ENCODE measurements at places on chromosomes 4 and X.

DNA sequence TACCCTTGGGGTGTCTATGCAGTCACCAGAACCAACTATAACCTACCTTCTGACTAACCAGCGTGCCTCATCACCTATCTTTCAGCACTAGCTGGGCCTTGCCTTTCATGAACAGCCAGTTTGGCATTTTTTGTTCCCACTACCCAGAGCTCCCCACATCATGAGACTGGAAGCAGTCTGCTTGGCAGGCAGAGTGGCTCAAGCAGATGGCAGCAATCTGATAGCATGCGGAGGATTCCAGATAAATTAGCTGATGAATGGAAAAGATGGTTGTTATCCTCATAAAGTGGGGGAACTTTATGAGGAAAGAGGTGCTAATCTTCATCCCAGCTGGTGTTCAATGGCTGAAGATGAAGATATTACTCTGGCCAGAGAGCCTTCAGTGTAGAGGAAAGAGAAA, 243.2 kb upstream of the EDA2R start:
- DNase-seq = no peak

- DNase-seq = no peak
These were observed 125.7 kb upstream of the NDST3 start for GRCh38 chr4:117908306-117909207.

GRCh38 chr4:145283909-145284308, 103.5 kb upstream of the OTUD4 start:
- no peak for DNase-seq

DNA sequence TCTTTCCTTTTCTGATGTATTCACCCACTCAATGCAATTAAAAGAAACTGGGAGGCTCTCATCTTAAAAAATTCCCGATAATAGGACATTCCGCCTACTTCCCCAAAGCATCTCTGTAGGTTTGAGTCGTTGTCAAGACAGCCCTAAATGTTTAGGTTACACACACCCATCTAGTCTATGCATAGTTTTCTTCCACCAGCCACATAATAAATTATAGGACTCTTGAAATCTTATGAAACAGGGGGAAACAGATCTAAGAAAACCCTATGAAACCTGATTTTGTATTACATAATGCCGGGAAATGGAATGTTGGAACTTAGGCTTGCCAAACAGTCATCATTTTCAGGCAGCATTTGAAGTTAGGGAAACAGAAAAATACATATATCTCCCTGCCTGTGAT, 150.0 kb downstream of the PRKX start:
- no peak for DNase-seq

DNA sequence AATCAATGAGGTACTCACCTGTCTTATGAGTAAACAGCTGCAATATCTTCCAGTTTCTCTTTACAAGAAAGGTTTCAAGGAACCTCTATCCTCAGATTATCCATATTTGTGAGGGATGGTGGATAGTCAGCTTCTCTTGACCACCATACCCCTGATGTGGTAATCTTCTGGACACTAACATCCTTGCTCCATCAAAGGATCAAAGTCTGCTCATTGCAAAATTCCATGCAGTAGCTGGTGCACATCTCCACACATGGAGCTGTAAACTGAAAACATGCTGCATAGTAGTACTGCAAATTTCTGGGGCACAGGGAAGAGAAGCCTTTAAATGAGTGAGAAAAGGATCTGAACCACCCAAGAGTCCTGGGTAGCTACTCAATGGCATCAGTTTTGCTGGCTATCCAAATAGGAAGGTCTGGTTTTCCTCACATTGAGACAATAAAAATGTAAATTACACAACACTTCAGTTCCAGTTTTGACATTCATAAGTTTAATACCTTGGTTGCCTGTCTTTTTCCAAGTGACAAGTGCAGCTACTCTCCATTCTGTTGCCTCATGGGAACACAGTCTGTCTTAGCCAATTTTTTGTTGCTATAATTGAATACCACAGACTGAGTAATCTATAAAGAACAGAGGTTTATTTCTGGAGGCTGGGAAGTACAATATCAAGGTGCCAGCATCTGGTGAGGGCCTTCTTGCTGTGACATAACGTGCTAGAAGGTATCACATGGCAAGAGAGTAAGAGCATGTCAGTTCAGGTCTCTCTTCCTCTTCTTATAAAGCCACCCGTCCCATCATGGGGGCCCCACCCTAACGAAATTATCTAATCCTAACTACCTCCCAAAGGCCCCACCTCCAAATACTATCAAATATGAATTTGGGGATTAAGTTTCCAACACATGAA, 34.4 kb upstream of the ARHGEF6 start:
- DNase-seq = no peak

- no peak for DNase-seq
These were observed 228.4 kb upstream of the VCX start for GRCh38 chrX:7614616-7615015.

- no peak for DNase-seq
These were observed 234.4 kb upstream of the ITM2A start for GRCh38 chrX:79601341-79602131.

- no peak for DNase-seq
These were observed 175.9 kb downstream of the FBXW7 start for GRCh38 chr4:152360045-152360410.

DNA sequence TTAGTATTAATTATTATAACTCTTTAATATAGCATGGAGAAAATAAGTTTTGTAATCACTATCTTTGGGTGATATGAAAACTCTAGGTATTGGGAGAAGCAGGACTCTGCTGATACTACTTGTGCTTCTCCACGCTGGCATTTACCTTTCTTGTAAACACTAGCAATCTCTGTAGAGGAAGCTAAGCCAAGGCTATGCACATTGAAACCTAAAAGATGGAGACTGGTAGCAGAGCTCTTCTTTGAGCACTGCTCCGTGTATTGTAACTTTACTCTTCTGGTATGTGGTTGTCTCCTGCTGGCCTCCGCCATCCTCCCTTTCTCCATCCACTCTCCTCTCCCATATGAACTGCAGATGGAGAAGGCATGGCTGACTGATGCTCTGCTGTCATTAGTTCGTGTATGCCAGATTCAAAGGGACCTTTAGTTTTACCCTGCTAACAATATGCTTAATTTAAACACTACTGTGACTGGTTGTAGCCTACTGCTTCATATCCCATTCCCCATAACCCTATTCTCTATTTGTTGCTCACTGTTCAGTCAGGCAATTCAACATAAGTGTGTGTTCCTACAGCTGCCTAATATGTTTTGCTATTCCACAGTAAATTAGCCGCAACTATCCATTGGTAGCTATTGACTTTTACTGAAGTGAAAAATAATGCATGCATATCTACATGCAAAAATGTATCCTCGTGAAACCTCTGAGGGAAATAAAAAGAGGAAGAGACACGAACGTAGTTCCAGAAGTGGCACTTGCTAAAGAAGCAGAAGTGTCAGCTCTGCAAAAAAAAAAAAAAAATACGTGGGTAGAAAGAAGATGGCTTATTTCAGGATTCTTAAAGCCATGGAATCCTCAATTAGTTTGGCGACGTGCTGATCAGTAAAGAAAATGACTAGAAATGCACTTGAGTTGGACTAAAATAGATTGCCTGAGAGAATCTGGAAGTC, 55.6 kb upstream of the CCSER1 start:
- no peak for DNase-seq

- no peak for DNase-seq
These were observed 93.7 kb downstream of the ADGRL3 start for GRCh38 chr4:61293707-61294400.

DNA sequence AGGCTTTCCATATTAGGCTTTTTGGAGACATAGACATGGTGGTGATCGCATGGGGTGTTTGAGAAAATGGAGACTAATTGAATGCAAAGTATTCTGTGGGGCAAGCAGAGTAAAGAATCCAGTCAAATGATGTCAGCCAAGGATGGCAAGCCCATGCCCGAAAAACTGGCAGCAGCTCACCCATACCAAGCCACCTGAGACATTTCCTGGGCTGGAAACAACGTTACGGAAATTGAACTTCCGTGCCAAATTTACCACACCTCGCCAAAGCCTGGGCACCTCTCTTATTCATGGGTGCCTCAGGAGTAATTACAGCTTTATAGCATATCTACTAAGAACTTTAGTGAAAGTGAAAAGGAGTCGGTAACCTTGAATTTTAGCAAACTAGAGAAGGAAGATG, 166.4 kb downstream of the CBR4 start:
- DNase-seq = no peak

GRCh38 chr4:1290165-1290977, 680 bp downstream of the MAEA start:
- no peak for DNase-seq

GRCh38 chr4:119113033-119113655, 22.5 kb upstream of the MYOZ2 start:
- DNase-seq = no peak

DNA sequence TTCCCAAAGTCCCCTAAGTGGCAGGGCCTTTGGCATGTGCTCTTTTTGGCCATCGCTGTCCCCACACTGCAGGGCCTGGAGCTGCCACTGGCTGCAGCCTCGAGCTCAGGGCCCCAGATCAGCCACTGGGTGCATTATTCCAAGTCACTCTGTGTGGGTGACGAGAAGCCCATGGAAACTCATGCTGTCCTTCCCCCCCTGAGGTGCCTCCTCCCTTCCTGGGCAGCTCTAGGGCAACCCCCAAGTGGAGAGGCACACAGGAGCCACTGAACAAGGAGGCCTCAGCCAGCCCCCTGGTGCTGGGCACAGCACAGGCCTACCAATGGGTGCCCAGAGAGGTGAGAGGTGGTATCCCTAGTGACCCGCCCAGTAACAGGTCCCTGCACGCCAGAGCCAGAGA, 84.5 kb downstream of the PPP2R2C start:
- DNase-seq = no peak

- no peak for DNase-seq
These were observed 1382.5 kb downstream of the C4orf33 start for GRCh38 chr4:130478406-130478805.

- no peak for DNase-seq
These were observed 363.3 kb downstream of the NAF1 start for GRCh38 chr4:162803378-162803777.

DNA sequence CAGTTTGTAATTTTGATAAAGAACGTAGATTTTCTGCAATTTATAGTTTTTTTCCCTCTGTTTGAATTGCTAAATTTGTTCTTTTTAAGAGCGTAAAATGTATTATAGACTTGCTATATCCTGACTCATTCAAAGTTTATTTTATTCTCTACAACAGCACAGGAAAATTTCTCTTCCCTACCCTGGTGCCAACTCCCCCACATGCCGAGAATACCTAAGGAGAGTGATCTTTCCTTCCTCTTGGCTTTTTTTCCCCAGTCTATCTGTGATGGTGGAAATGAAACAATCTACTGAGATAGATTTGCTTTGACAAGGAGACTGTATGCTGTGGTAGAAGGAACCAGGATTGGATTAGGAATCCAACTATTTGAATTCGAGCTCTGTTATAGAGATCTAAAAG, 271.6 kb downstream of the TLL1 start:
- no peak for DNase-seq

- DNase-seq = no peak
These were observed 28.0 kb downstream of the FRMPD3 start for GRCh38 chrX:107477406-107477805.

GRCh38 chr4:183348706-183349659, 26.8 kb upstream of the CLDN24 start:
- DNase-seq = no peak

DNA sequence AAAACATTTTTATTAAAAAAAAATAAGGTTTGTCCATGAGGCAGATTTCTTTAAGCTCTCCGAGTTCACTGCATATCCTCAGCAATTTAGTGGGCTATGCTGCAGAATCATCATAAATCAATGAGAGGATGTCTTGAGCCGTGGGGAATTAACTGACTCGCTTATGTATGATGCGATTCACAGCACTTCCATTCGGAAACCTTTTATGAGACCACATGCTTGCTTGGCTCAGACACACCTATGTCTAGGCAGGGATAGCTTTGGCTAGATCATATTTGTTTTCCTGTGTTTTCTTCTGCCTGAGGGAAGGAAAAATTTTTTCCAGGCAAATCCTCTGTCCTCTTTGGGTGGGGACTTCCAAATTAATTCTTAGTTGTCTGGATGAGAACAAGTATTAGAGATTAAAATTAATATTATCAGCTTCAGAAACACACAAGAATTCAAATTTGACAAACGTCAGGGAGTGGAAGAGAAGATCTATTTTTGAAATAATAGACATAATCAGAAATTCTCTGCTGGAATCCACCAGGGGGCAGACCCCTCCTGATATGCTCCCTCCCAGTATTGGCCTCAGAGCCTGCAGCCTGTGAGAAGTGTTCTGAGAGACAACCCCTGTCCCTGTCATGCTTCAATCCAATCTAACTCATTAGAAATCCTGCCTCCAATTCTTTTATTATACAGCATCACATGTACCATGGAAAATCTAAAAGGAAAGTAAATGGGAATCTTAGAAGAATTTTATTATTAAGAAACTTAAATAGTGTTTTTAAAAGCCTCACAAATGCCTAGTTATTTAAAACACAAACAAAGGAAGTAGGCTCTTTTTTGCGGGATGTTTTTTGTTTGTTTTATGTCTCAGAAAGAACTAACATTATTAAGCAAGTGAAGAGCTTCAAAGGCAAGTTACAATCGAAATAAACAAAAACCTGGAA, 345.1 kb upstream of the TACR3 start:
- no peak for DNase-seq

DNA sequence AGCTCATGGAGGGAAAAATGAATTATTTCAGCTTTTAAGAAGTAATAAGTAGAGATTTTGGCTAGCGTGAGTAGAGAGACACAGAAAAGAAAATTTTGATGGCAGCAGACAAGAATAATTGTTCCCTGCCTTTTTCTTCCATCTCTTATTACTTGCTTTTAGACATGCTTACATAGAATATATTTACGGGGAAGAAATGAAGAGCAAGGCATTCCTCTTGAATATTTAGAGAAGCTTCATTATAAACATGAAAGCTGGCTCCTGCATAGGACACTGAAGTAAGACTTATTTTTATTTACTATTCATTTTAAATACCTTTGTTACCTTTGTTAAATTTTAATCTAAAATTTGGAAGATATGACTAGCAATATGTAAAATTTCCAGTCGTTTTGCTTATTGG, 32.2 kb downstream of the DCK start:
- no peak for DNase-seq

DNA sequence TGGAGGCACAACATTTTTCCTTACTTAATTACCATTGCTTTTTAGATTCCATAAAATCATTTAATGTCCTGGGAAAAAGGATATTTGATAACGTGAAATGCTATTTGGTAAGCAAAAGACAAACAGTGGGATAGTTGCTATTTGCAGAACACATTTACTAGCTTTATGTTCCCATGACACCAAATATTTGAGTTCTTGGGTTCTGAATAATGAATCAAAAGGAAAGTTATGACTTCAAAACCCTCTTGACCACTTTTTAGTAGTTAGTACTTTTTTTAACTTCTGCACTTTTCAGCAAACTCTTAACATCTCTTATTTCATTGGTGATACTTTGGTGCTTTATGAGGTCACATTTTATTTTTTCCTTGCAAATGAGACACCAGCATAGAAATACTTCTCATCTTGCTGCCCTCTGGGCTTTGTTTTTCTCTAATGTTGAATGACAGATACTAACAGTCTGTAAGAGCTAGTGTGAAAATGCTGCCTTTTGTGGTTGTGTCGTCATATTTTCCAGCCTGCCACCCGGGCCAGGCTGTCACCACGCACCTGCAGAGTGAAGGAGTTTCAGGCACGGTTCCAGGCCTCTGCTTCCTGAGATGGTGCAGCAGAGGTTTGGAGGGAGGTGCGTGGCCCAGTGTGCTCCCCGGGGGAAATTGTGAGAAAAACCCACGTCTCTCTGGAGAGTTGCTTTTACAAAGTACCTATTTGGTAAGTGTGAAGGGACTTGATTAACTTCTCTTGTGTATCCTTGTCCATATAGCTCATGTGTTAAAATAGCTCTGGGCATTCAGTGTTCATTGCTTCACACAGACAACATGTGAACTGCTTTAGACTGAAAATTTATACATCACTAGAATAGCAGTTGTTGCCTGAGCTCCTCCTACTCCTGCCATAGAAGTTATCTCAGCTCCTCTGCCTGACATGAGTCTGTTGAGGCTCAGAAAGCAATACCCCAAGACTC, 34.7 kb downstream of the MSL3 start:
- no peak for DNase-seq
